ENCODE measurements at places on chromosomes 7 and 10. TPM values are rescaled to one million over a fixed set of nuclear protein-coding genes. Genes with fewer than 3 reads are reported as not detected.

DNA sequence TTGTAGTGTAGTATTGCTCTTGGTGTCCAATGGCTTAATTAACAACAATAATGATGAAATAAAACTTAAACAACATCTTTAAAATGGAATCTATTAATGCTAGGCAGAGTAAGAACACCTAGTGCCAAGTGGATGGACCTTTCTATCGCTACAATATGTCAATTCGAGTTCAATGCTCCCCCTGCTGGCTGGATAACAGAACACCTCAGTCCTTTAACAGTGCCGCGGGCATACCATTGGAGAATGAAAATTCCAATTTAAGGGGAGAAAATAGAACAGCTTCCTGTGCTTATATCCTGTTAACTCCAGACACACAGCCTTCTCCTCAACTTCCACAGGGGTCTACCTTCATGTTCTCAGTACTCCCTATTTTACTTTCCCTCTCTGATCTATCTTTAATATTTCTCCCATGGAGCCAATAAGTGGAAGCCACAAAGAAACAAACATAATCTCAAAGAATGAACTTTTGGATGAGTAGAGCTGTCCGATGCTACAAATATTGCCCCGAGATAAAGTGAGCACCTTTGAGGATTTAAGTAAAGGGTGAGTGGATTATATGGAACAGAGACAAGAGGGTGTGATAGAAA, 41.4 kb downstream of the COL1A2 start:
- DNase-seq = peak; percentile 84

- DNase-seq = no peak
These were observed 284.8 kb downstream of the TNS3 start for GRCh38 chr7:47297120-47297519.

OR6V1 gene
- not detected for total RNA-seq

ARHGEF5 gene
- 12.8 TPM for total RNA-seq
